ENCODE measurements at places on chromosomes 7 and 10.

- DNase-seq, result no peak
Observed at GRCh38 chr7:64883113-64883905, 19.8 kb upstream of the ZNF273 start.

GRCh38 chr7:37816922-37817590 is 31.3 kb upstream of the NME8 start:
- no peak for DNase-seq

DNA sequence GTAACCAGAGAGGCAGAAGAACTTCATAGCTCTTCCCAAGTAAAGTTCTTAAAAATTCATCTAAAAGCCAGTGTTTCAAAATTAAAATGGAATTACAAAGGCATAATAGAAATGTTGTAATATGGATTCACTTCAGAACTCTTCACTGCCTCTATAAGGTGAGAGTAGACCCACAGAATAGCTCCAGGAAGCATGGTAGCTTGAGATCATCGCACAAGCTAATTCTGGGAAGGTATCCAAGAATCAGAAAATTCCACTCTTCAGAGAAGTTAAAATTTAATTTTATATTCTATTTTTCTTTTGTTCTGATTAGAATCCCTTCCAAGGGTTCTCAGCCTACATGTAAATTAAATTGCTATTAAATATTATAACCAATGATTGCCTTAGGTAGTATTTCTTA is 1.5 kb upstream of the DHX32 start:
- no peak for DNase-seq

- DNase-seq, result no peak
Observed at GRCh38 chr10:63390521-63390920, 75.3 kb downstream of the JMJD1C start.

DNA sequence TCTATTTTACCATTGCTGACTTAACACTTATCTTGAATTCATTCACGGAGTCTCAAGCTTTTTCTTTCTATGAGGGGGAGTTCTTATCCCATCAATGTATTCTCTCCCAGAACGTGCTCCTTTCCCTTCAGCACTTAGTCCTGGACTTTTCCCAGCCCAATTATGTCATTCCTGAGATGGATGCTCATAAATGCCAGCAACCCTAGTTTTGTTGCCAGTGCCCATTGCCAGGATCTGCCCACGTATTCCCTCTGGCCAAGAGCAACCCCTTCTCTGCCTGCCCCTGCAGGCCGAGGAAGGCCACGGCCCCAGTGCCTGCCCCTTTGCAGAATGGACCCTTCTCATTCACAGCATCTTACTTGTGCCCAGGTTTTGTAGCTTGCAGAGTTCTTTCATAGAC is 67.4 kb upstream of the PPP1R3C start:
- no peak for DNase-seq

DNA sequence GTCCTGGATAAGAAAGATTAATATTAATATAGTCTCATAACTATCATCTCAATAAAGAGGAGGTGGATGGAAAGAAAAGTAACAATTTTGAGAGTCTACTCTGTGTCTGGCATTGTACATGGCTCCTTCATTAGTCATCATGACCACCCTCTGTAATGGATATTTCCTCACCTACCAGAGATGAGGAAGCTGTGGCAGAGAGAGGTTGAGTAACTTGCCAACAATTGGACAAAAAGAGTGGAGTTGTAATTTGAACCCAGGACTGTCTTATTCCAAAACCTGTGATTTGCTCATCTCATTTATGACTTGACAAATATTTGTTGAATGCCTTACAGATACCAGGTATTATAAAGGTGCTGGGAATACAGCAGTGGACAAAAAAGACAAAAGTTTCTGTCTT is 2.1 kb upstream of the IDE start:
- DNase-seq, result no peak

DNA sequence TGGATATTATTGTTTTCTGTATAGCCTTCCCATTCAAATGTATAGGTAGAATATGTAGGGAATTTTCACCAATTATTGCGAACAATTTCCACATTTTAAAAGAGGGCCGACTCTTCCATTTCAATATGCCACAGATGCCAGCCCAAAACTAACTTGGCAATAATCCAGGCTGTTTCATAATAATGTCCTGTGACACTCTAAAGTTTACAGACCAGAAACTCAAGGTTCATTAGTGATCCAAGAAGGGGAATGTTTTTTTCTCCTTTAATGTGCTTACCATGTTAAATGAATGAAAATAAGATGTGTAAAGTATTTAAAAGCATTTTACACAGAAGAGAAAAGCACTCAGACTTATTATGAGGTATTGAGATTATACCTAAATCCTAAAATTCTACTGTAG is 63.0 kb upstream of the FAM3C start:
- DNase-seq, result no peak

- no peak for DNase-seq
Observed at GRCh38 chr7:36083626-36084380, 69.3 kb upstream of the EEPD1 start.

GRCh38 chr10:15829495-15829894 is 30.8 kb downstream of the MINDY3 start:
- DNase-seq, result no peak

DNA sequence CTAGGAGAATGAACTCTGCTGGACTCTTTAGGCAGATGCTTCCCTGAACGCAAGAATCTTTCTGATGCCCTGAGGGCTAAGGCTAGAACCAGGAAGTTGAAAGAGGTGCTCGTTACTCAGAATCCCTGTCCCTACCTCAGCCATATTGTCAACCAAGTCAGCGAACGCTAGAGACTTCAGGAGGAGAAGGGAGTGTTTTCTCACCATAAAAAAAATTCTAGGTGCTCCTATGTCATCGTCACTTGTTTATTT is 359.4 kb downstream of the PRPF18 start:
- DNase-seq, result no peak

GRCh38 chr7:28853150-28853549 is 105.0 kb downstream of the TRIL start:
- no peak for DNase-seq

DNA sequence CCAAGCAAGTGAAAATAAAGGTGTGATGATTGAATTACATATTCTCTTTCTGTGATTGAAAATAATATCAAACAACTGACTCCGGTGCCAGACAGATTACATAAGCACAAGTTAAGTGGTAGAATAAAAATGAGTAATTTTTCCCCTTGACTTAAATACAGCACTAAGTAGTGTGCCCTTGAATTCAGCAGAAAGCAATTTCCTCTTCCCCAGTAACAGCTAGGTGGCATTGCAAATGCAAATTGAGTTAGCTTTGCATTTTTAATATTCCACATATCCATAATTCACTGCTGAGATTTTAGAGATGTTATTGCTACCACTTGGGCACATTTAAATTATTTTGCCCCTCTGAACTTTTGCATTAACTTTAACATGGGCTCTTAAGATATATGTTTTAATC is 89.8 kb upstream of the NPVF start:
- no peak for DNase-seq

DNA sequence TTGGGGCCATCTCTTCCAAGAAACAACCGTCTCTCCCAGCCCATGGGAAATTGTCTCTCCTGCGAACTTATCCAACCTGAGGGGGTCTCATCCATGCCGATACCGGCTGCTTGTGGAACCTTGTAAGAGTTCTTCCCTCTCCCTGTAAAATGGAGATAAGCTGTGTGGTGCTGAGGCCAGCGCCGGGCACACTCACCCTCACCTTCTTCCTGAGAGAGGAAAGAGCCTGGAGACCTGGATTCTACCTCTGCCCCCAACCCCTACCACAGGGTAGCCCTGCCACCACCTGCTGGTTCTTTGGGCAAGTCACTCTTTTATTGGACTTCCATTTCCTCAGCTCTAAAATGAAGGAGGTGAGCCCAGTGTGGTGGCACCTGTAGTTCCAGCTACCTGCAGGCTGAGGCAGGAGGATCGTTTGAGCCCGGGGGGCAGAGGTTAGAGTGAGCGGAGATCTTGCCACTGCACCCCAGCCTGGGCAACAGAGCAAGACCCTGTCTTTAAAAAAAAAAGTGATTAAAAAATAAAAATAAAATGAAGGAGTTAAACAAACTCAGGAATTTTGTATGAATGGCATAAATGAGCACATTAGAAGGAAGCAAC is 38.4 kb upstream of the PSAP start:
- no peak for DNase-seq

- no peak for DNase-seq
Observed at GRCh38 chr7:2350861-2351260, 3.8 kb upstream of the EIF3B start.

DNA sequence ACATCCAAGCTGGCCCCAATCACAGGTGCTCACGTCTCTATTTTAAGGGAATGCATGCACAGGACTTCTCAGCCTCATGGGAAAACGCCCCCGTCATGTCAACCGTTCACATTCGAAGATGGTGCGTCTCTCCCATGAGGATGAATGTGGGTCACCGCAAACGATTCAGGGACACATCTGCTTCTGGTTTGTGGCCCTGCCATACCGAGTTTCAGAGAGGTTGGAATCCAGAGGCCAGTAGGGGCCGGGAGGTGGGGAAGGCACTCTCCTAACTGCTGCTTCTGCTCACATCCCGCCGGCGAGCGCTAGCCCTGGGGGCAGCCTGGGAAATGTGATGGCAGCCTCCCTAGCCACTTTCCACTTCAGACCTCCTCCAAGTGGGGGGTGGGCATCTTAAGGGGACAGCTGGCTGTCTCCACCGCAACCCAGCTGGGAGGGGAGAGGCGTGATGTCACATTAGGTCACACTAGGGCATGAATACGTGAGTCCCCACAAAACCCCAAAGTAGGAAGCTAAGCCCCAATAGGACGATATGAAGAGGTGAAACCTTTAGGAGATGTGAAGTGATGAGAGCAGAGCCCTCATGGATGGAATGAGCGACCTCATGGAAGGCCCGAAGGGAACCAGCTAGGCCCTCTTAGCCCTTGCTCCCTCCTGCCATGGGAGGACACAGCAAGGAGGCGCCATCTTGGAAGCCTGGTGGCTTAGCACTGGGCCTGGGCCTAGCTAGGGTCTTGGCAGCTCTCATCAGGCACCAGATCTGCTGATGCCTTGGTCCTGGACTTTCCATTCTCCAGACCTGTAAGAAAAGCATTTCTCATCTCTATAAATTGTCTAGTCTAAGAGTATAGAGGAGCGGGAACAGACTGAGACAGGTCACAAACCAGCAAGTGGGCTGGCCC is 107.8 kb downstream of the TCERG1L start:
- DNase-seq, result no peak

GRCh38 chr7:5580714-5581395 is 157.2 kb upstream of the TNRC18 start:
- DNase-seq, result peak; percentile 76

GRCh38 chr7:92714767-92715166 is 121.6 kb downstream of the CDK6 start:
- DNase-seq, result no peak

DNA sequence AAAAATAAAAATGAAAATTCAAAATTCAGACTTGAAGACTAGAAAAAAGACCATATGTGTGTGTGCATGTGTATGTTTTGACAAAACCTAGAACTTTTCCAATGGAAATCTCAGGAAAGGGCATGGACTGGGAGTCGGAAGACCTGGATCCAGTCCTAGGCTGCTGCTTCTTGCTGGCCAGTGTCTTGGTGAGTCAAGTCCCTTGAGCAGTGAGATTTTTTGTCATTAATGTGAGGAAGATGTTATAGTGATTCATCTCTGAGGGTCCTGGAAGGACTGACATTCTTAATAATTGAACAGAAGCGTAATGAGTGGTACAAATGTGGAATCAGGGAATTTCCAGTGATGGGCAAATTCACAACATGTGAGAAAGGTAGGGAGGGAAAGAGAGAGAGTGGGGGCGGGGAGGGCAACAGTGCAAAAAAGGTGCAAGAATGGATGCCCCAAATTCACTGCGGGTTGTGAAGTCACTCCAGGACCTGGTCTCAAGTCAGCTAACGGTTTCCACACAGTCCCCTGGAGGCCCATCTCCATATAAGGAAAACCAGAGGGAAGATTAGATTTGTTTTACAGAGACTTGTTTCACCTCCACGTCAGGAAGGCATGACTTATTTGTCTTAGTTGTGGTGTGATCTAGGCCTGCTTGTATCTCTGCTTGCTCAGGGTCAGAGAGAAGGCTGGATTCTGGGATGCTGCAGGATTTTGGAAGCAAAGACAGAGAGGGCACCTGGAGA is 201.7 kb downstream of the BUB3 start:
- DNase-seq, result no peak

GRCh38 chr7:14504134-14504533 is 398.4 kb downstream of the DGKB start:
- DNase-seq, result no peak

- DNase-seq, result no peak
Observed at GRCh38 chr7:73864981-73865711, 4.2 kb downstream of the TMEM270 start.

DNA sequence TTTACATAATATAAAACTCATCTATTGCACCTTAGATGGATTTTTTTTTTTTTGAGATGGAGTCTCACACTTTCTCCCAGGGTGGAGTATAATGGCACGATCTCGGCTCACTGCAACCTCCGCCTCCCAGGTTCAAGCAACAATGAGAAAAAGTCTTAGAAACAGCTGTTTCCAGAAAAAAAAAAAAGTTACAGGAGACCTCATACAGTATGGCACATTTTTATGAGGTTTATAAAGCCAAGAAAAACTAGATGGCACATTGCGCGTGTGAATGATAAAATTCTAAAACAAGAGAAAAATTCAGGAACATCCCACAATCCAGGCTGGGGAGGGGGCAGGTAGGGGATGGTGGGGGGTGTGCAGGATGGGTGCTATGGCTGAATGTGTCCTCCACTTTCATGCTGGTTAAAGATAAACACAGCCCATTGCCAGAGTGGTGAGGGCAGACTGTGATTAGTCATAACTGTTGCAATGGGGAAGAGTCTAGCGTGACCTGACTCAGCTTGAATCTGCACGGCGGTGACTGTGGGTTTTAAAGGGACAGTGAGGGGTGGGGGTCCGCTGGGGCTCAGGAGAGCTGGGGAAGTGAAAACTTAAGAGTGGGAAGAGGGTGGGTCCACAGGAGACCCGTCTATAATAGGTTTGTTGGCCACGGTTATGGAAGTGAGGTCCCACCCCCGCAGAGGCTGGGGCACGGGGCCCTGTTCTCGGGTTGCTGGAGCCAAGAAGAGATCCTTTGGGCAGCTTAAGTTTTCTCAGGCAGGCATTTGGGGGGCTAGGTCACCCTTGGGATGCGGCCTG is 11.9 kb upstream of the LRRC27 start:
- DNase-seq, result no peak

- DNase-seq, result no peak
Observed at GRCh38 chr7:106167439-106168136, 55.5 kb upstream of the SYPL1 start.

- DNase-seq, result no peak
Observed at GRCh38 chr10:14787938-14788337, 13.2 kb upstream of the FAM107B start.

- DNase-seq, result no peak
Observed at GRCh38 chr10:128915630-128916029, 551.4 kb upstream of the MGMT start.

- DNase-seq, result no peak
Observed at GRCh38 chr7:95660023-95660434, 63.7 kb upstream of the PDK4 start.

GRCh38 chr10:124050021-124051015 is 43.1 kb downstream of the CHST15 start:
- no peak for DNase-seq
